ENCODE measurements at places on chromosomes 11 and 22.

DNA sequence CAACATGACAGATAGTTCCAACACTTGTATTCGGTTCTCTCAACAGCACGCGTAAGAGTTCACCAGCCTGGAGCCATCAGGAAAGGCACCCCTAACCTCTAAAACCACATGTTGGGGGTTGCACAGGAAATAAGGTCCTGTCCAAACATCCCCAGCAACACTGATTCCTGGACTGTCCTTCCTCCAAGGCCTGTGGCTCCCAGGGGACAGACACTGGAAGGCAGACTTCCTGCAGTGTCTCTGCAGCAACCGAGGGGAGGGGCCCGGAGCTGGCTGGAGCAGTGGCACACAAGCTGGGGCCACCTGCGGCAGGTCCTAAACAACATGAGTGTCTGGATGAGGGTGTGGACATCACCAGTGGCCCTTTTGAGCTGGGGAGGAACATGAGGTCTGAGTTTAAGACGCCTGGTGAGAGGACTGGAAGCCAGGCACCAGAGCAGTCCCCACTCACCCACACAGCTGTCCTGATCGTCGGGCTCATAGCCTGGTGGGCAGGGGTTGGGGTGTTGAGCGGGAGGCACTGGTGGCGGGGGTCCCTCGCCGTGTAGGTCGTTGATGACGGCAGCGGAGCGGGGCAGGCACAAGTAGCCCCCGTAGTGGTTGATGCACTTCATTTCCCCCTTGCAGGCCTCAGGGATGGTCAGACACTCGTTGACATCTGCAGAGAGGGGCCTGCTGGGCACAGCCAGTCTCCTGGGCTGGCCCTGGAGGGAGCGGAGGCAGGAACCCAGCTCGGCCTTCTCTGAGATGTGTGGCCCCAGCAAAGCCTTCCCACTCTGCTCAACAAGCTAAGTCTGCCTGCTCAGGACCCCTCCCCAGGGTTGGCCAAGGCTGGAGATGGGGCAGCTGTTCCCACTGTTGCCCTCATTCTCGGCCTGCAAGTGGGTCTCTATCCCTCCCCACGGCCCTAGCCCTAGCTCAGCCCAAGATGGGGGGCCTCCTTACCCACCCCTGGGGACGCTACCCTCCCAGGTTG is 1.6 kb downstream of the EFEMP2 start:
- peaks cover 27% of the 10 kb centered on the region for H3K27me3 ChIP-seq
- H3K27ac ChIP-seq: peak overlapping the region; percentile 80
- peaks cover 43% of the 10 kb centered on the region for H3K4me1 ChIP-seq
- H3K36me3 ChIP-seq: peaks cover 18% of the 10 kb centered on the region
- no peak for DNase-seq
- H3K4me3 ChIP-seq: peak overlapping the region; percentile 92

DNA sequence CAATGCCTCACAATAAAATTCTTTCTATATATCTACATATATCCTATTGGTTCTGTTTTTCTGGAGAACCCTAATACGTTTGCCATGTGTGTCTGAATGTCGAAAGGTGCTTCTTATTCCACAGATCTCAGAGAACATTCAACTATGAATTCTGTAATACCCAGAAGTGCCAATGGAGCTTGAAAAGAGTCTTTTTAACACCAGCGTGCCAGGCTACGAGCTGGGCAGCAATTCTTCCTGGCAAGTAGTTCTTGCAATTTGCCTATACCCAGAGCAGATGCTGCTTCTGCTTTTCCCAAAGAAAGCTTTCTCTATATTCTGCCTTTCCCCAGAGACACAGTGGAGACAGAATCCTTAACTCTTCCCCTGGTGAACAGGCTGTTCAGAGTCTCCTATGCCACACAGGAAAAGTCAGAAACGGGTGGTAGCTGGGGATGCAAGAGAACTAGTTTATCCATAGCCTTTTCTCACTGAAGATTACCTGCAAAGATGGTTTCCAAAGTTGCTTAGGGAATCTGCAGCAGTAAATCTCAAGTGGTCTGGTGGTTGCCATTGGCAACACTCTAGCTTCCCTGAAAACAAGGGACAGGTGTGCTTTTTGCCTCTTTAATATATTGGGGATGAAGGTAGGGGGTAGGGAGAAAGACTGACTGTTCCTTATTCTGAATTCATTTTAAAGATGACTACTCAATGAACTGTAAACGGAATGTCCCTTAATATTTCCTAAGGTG is 16.8 kb upstream of the PAFAH1B2 start:
- H3K4me3 ChIP-seq: no peak overlapping the region
- no peak overlapping the region for H3K27ac ChIP-seq
- no peaks in the 10 kb centered on the region for H3K36me3 ChIP-seq
- H3K27me3 ChIP-seq: no peaks in the 10 kb centered on the region
- no peaks in the 10 kb centered on the region for H3K4me1 ChIP-seq

GRCh38 chr11:126824035-126824607 is 176.4 kb downstream of the KIRREL3 start:
- no peaks in the 10 kb centered on the region for H3K36me3 ChIP-seq
- H3K27me3 ChIP-seq: peaks cover 7% of the 10 kb centered on the region
- DNase-seq: no peak
- no peak overlapping the region for H3K4me3 ChIP-seq

GRCh38 chr11:113683481-113684046 is 22.5 kb downstream of the TMPRSS5 start:
- H3K27ac ChIP-seq: no peak overlapping the region
- no peaks in the 10 kb centered on the region for H3K36me3 ChIP-seq
- no peak for DNase-seq
- H3K4me3 ChIP-seq: no peak overlapping the region
- peaks cover 9% of the 10 kb centered on the region for H3K4me1 ChIP-seq

GRCh38 chr22:35657571-35658312 is 9.5 kb downstream of the APOL6 start:
- DNase-seq: no peak
- no peak overlapping the region for H3K27ac ChIP-seq
- no peaks in the 10 kb centered on the region for H3K27me3 ChIP-seq
- H3K36me3 ChIP-seq: peaks cover 8% of the 10 kb centered on the region
- no peak overlapping the region for H3K4me3 ChIP-seq
